ENCODE measurements at places on chromosomes 2 and 18. TPM values are rescaled to one million over a fixed set of nuclear protein-coding genes. Genes with fewer than 3 reads are reported as not detected.
A peak's percentile ranks its signal among the peaks of the same experiment; 100 is the strongest.

The KYNU gene
- total RNA-seq: 44.5 TPM

The SERPINB3 gene
- total RNA-seq: not detected

The CNNM3 gene
- 28.8 TPM for total RNA-seq

The DDX18 gene
- total RNA-seq: 59.8 TPM

- peaks cover 57% of the 10 kb centered on the region for H3K27me3 ChIP-seq
- H3K4me1 ChIP-seq: no peaks in the 10 kb centered on the region
- DNase-seq: no peak
- H3K27ac ChIP-seq: no peak overlapping the region
These were observed 78.2 kb downstream of the PTGR3 start for GRCh38 chr18:75130591-75131328.

GRCh38 chr2:46771309-46771708 is 144.3 kb downstream of the MCFD2 start:
- no peaks in the 10 kb centered on the region for H3K36me3 ChIP-seq
- H3K4me3 ChIP-seq: no peak overlapping the region
- no peaks in the 10 kb centered on the region for H3K27me3 ChIP-seq
- H3K27ac ChIP-seq: no peak overlapping the region
- DNase-seq: no peak
- no peaks in the 10 kb centered on the region for H3K4me1 ChIP-seq

DNA sequence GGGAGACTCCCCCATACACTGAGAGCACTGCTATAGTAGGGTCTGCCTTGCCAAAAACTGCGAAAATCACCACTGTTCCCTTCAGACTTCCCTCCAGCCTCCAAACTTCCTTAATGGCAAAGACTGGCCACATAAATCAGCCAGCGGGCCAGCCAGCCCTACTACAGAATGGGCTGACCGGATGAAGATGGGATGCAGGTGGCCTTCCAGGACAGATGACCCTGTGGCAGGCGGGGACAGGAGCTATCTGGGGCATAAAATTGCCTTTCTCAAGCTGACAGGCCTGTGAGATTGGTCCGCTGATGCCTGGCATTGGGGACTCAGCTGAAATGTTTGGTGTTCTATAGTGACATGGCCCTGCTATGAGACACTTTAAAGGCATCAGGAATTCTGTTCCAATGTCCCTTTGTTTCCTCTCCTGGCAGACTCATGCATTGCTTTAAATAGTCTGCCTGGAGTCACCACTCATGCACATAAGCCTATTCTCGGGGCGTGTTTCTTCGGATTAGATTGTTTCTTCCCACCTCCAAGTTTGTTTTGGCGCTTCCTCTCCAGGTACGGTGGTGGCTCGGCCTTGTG is 135.9 kb downstream of the ALPK2 start:
- H3K36me3 ChIP-seq: no peaks in the 10 kb centered on the region
- DNase-seq: no peak
- H3K27me3 ChIP-seq: no peaks in the 10 kb centered on the region
- H3K27ac ChIP-seq: no peak overlapping the region

DNA sequence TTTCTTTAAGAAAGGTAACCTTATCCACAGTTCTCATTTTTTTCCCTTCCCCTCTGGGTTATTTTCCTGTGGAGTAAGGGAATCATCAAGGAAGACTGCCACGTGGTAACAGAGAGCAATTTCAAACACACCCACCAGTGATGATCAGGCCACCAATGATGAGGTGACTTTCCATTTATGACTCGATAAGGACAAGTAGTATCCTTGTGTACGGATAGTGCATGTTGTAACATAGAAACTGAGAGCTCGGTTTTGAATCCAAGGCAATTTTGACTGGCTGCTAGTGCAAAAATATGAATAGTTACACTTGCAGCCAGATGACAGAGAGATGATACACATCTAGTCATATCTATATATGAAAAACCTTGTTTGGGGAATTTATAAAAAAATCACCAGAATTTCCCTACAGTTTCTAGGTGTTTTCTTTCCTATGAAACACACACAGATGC is 143.6 kb upstream of the TCF4 start:
- no peak overlapping the region for H3K4me3 ChIP-seq
- H3K27ac ChIP-seq: no peak overlapping the region
- H3K36me3 ChIP-seq: no peaks in the 10 kb centered on the region
- H3K27me3 ChIP-seq: no peaks in the 10 kb centered on the region

- no peak for DNase-seq
- no peaks in the 10 kb centered on the region for H3K36me3 ChIP-seq
- no peaks in the 10 kb centered on the region for H3K27me3 ChIP-seq
- no peaks in the 10 kb centered on the region for H3K4me1 ChIP-seq
- no peak overlapping the region for H3K4me3 ChIP-seq
These were observed 685.2 kb downstream of the NUP35 start for GRCh38 chr2:183809404-183809803.

DNA sequence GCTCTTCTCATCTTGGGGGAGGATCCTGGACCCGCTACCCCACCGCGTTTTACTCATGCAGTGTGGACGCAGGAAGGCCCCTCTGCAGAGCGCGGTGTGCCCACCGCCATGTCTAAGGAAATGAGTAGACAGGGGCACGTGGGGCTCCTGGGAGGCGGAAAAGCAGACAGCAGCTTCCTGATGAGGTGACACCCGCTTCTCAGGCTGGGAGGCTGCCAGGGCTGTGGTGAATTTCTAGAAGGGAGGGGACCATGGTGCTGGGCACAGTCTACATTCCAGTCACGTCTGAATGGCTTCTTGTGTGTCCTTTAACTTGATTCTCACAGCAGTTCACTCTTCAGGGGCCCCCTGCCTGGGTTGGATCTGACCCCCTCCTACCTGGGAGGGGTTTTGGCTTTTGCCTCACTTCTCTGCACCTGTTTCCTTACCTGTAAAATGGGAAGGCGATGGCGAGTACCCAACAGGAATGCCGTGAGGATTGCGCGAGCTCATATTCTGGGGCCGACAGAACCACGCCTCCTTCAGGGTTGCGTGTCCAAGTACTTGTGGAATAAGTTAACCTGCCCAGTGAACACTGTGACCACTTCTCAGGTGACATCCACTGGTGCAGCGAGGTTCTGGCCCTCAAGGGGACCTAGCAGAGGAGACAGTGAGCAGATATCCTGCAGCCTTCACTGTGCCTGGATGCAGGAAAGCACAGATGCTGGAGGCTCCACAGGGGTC is 32.3 kb upstream of the MBP start:
- peaks cover 4% of the 10 kb centered on the region for H3K27me3 ChIP-seq
- no peak for DNase-seq
- no peaks in the 10 kb centered on the region for H3K4me1 ChIP-seq
- no peaks in the 10 kb centered on the region for H3K36me3 ChIP-seq
- H3K4me3 ChIP-seq: no peak overlapping the region

GRCh38 chr2:160214461-160215445 is 14.7 kb upstream of the ITGB6 start:
- no peaks in the 10 kb centered on the region for H3K36me3 ChIP-seq
- no peak overlapping the region for H3K4me3 ChIP-seq
- peak; percentile 69 for DNase-seq
- no peaks in the 10 kb centered on the region for H3K27me3 ChIP-seq
- H3K27ac ChIP-seq: peak overlapping the region; percentile 46
- peaks cover 30% of the 10 kb centered on the region for H3K4me1 ChIP-seq

DNA sequence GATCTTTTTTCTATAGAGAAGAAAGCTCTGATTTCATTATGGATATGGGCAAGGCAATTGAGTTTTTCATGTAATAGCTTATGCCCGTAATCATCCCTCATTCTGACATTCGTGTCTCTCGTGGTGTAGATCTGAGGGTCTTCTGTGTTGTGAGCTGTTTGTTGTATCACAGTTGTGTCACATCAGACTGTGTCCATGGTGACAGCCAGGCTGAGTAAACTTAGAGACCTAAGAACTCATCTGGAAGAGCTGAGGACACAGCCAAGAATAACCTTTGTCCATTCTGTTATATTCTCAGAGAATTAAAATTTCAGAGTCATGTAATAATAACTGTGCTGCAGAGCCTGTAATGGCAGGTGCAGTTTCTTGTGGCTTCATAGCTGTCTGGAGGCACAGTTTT is 116.5 kb downstream of the ATP9B start:
- H3K4me3 ChIP-seq: no peak overlapping the region
- no peaks in the 10 kb centered on the region for H3K36me3 ChIP-seq
- DNase-seq: no peak
- H3K27ac ChIP-seq: no peak overlapping the region
- no peaks in the 10 kb centered on the region for H3K4me1 ChIP-seq

- no peak overlapping the region for H3K4me3 ChIP-seq
- no peaks in the 10 kb centered on the region for H3K36me3 ChIP-seq
- H3K27me3 ChIP-seq: no peaks in the 10 kb centered on the region
- H3K4me1 ChIP-seq: peaks cover 14% of the 10 kb centered on the region
These were observed 13.8 kb downstream of the ROCK2 start for GRCh38 chr2:11330457-11331142.

DNA sequence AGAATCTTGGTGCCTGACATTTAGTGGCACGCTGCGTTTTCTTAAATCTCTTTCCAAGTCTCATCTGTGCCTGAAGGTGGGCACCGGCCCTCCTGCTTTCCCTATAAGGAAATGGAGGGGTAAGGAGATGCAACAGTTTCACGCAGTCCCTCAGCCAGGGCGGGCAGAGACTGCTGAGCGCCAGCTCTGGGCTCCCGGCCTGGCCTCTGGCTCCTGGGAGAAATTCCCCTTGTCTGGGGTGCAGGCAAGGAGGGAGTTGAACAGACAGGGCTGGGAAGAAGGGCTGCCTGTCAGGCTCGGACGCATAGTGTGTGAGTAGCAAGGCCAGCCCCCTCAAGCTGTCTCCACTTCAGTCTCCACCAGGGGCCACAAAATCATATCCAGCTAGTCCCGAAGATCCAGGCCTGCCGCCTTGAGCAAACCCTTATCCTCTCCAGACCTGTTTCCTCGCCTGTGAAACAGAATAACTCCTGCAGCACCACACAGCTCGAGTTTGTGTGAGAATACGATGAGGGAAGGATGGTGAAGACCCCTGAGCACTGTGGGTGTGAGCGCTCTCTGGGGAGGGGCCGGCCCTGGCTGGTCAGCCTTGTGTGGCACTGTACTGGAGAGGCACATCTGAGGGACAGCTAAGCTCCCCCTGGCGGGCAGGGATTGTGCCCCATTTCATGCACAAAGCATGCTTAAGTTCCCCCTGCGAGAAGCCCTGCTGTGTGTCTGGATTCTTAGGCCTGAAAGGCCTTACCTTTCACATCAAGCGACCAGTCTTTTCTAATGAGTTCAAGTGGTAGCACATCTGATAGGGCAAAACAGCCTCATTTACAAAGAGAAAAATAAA is 33.8 kb downstream of the SDC1 start:
- H3K4me3 ChIP-seq: no peak overlapping the region
- H3K36me3 ChIP-seq: no peaks in the 10 kb centered on the region
- no peaks in the 10 kb centered on the region for H3K27me3 ChIP-seq
- peak; percentile 64 for DNase-seq
- H3K27ac ChIP-seq: no peak overlapping the region

DNA sequence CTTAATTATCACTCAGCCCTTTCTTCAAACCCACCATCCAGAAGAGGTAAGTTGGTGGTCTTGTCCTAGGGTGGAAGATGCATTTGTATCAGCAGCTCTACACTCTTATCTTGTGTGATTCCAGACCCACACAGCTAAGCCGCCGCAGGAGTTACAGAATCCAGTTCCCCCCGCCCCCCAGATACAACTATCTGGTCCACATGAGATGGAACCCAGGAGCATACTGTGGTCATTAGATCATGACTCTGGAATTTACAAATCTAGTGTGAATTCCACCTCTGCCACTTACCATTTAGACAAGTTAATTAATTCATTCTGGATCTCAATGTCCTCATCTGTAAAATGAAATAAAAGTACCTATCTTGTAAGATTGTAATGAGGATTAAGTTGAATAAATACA is 486.4 kb downstream of the BCL11A start:
- DNase-seq: no peak
- no peak overlapping the region for H3K27ac ChIP-seq
- no peaks in the 10 kb centered on the region for H3K36me3 ChIP-seq

DNA sequence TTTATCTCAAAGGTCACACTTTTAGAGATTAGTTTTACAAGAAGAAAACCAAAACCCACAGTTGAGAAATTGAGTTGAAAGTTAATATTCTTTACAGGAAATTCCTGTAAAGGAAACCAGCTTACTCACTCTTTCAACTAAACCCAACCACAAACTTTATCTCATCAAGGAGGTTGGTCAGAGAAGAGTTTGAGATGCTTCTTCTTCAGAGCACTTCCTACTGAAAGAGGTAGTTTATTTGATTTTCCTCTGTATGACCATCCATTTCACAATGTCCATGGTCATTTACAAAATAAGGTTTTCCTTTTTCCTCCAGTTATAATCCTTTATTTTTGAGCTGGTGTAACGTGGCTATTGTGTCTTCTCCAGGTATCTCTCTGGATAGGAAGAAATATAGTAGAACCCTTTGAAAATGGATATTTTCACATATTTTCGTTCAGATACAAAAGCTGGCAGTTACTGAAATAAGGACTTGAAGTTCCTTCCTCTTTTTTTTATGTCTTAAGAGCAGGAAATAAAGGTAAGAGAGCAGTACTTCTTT is 4.5 kb upstream of the IL18RAP start:
- no peak for DNase-seq
- H3K36me3 ChIP-seq: no peaks in the 10 kb centered on the region
- no peak overlapping the region for H3K4me3 ChIP-seq
- no peaks in the 10 kb centered on the region for H3K4me1 ChIP-seq
- H3K27me3 ChIP-seq: no peaks in the 10 kb centered on the region

- no peak within 1 kb of the TSS for H3K4me3 ChIP-seq
- H3K27ac ChIP-seq: no peak within 1 kb of the TSS
- no peak for DNase-seq
- H3K27me3 ChIP-seq: peaks cover 52% of the 10 kb centered on the region
These were observed at the start of the genes ABCG5 and ABCG8 for GRCh38 chr2:43838560-43839267. ABCG5 (minus strand) TSS chr2:43838839; CDS start chr2:43838679, 160 bp downstream. ABCG8 (plus strand) TSS chr2:43838971; CDS start chr2:43839054, 83 bp downstream.

DNA sequence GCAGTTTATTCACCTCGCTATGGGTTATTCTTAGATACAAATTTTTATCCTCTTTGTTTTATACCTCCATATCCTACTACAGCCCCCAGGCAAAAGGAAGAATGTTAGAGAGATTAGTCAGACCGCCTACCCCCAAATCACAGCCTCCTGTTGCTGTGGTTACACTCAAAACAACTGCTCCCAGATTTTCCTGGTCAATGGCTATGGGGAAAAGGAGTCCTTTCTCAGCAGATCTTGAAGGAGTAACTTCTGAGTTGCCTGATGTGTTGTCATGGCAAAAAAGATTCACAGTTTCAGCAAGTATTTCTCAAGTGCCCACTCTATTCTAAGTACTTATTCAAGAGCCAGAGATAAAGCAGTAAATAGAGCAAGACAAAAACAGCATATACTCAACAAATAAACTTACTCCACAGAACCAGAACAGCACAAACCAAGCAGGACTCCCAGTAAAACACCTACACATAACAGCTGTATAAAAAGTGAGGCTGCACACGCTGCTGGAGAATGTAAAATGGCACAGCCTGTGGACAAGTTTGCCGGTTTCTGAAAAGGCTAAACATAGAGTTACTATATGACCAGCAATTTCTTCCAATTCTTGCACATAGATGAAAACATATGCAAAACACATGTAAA is 104.8 kb downstream of the NOL10 start:
- peak; percentile 73 for DNase-seq
- peaks cover 10% of the 10 kb centered on the region for H3K36me3 ChIP-seq
- no peaks in the 10 kb centered on the region for H3K27me3 ChIP-seq
- peak overlapping the region; percentile 72 for H3K27ac ChIP-seq
- H3K4me1 ChIP-seq: peaks cover 28% of the 10 kb centered on the region

GRCh38 chr2:20930928-20931327 is 108.0 kb upstream of the LDAH start:
- H3K36me3 ChIP-seq: no peaks in the 10 kb centered on the region
- H3K4me1 ChIP-seq: no peaks in the 10 kb centered on the region
- H3K27ac ChIP-seq: no peak overlapping the region
- DNase-seq: peak; percentile 28
- H3K27me3 ChIP-seq: peaks cover 21% of the 10 kb centered on the region

Measured in PC-9 (cell line).